ENCODE measurements at places on chromosomes 12 and 14.

- DNase-seq: no peak
Observed at GRCh38 chr12:131046813-131047788, 93.4 kb downstream of the ADGRD1 start.

DNA sequence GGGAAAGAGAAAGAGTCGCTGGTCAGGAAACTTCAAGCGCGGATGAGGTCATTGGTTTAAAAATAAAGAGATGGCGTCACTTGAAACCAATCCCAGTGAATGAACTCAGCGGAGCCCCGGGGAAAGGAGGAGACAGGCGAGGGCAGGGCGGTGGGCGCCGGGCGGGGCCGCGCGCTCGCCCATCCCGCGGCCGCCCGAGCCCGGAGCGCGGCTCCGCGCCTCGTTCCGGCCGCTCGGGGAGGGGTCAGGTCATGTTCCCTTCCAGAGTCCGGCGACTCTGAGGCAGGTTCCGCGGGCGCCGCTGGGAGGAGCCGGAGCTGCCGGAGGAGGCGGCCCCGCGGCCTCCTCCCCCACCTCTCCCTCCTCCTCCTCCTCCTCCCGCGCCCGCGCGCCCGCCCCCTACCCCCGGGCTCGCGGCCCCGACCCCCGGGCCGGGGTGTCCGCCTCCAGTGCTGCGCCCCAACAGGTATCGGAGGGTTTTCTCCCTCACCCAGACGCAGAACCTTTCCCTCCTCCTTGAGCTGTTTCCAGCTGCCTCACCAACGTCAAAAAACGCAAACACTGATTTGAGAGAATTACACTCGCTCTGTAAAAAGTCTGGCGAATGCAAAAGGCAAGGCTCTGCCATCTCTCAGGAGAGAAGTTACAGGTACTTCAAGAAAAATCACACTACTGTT, at the start of gene DUSP16:
Gene DUSP16, minus strand, starts transcription at position 279 of the 677 bp plus-strand sequence. CDS start 41,765 bp downstream, outside the sequence.
- DNase-seq: peak; percentile 84

DNA sequence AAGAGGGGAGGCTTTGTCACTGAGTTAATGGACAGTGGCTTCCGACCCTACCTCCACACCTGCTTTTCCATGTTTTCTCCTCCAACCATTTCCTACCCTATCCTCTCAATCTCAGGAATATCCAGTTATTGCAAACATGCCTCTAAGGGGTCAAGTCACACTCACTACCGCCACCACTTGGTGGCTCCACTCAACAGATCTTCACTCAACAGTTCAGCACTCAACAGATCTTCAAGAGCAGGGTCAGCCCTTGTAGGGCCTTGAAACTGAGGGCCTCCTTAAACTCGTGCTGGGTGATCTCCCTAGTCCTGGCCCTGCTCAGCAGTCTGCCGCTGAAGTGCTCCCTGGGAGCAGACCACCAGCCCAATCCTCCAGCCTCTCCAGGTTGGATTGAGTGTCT, 14.2 kb downstream of the ZNF641 start:
- no peak for DNase-seq

- no peak for DNase-seq
Observed at GRCh38 chr14:52473557-52473956, 78.7 kb downstream of the TXNDC16 start.

GRCh38 chr12:8065991-8066594, at the start of gene C3AR1:
Gene C3AR1, minus strand, starts transcription at chr12:8066359. Its CDS starts 6,174 bp downstream, at chr12:8060185.
- no peak for DNase-seq

DNA sequence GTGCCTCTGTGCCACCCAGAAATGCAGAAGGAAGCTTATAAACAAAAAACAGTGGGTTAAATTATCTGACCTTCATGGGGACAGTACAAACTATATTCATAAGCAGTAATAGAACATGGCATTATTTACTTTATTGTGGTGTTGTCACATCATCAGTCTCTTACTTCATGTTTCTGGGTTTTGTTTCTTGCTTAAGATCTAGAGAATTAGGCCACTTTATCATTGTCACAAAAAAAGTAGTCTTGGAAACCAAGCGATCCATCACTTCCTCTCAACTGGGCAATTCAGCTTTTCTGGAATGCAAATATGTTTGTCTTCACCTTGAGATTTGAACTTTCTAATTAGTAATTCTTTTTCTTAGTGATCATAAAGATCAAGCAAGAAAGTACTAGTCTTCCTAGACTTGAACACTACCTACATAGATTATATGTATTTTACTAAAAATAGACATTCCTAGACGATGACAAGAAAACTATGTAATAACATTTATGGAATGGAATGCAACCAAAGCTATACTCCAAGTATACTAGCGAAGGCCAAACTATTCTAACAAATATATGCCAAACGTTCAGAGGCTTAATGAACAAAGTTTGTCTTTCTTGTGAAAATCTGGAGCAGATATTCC, 363.4 kb downstream of the DAD1 start:
- no peak for DNase-seq

GRCh38 chr12:13343375-13343774, 146.8 kb downstream of the EMP1 start:
- DNase-seq: no peak

DNA sequence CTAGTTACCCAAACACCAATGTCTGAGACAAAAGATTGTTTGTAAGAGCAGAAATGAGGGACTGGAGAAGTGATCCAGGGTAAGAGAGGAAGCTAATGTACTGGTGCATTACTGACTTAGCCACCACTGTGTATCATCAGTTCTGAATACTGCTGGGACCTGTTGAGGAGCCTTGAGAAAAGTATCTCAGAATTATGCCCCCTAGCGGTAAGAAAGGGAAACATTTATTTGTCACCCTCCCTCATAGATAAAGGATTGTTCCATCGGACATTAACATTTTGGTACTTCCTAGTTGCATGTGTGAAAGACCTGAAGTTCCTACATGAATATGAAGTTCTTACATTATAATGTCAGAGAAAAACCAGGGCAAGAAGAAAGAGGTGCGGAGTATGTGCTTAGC, 612.5 kb downstream of the FSCB start:
- no peak for DNase-seq

- no peak for DNase-seq
Observed at GRCh38 chr12:56350662-56351061, 9.2 kb downstream of the STAT2 start.

- DNase-seq: peak; percentile 23
Observed at GRCh38 chr12:116697305-116697704, 40.6 kb downstream of the SPRING1 start.

DNA sequence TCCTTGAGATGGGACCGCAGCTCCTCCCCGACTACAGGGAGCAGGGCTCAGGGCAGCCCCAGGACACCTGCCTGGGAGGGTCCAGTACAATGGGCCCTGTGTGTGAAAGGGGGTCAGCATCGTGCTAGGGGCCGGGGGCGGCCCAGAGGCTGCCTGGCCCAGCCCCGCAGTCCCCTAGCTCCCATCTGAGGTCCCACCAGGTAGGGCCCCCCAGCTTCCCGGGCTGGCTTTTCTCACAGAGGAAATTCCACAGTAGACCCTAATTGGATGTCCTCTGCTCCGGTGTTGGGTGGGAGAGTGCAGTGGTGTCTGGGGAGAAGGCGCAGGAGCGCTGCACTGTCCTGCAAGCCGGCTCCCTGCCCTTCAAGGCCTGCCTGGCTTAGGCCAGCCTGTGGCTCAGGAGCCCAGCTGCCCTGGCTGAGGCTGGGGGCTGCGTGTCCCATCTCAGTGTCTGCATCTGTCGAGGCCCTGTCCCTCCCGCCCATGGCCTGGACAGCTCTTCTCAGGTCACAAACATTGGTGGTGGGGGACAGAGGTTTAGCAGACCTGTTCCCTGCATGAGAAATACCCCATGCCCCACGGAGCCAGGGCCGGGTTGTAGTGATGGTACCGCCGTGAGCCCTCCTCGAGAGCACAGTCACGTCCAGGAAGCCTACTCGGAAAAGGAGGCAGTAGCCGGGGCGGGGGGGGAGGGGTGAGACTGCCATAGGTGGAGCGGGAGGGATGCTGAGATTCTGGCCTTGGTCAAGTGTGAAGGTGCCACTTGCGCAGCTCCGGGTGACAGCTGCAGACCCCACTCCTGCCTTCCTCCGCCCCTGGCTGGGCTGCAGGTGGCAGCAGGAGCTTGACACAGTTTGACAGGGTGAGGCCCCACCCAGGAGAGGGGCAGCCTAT, 11.6 kb downstream of the HIP1R start:
- DNase-seq: no peak

DNA sequence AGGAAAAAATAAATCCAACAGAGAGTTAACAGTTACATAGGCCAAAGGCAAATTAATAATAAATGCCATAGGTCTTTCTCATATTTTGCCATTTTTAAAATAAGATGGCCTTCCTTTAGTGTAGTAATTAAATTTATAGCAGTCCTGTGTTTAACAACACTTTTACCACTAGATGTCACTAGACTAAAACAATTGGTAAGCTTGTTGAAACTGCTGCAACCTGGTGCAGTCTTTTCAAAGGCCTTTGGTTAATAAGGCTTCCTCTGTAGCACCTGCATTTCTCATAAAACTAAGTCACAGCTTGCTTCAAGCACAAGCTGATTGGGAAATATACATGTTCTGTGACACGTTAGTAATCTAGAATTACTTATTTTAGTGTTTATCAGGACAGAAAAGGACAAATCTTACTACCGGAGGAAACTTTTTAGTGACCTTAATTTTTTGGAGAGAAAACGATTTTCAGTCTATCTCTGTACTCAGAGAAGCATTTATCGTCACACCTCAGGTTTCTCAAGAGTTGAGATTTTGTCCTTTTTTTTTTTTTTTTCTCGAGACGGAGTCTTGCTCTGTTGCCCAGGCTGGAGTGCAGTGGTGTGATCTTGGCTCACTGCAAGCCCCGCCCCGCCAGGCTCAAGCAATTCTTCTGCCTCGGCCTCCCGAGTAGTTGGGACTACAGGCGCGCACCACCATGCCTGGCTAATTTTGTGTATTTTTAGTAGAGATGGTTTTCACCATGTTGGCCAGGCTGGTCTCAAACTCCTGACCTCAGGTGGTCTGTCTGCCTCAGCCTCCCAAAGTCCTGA, 20.0 kb downstream of the BORCS5 start:
- DNase-seq: peak; percentile 83

DNA sequence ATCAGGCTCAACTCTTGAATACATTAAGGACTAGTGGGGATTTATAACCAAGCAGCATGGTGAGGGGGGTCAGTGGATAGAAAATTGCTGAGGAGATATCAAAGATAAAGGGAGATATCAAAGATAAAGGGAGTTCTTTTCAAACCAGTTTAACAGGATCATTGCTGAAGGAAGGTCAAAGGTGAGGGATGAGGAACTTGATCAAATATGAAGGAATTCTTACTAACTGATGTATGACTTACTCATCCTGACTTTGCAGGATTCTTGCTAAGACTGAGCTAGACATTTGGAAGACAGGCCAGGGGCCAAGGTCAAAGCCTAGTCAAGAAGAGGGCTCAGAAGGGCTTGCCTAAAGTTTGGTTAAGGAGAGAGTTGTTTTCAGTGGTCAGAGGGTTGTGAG, 4.8 kb downstream of the ABHD4 start:
- no peak for DNase-seq

- DNase-seq: no peak
Observed at GRCh38 chr12:38646146-38646545, 259.2 kb downstream of the CPNE8 start.

- no peak for DNase-seq
Observed at GRCh38 chr14:32497248-32497647, 168.2 kb downstream of the AKAP6 start.

- no peak for DNase-seq
Observed at GRCh38 chr14:92649934-92650545, 98.4 kb downstream of the LGMN start.
